Kidney epithelial cell (primary cell): ENCODE measurements at places on chromosomes 5 and 9.

GRCh38 chr5:161562446-161562845 is 15.9 kb upstream of the GABRB2 start:
- no peak for DNase-seq

- DNase-seq: no peak
Measured at GRCh38 chr5:154351566-154351965, 94.2 kb upstream of the SAP30L start.

GRCh38 chr9:130639124-130639765 is 25.1 kb upstream of the PRDM12 start:
- DNase-seq: no peak

DNA sequence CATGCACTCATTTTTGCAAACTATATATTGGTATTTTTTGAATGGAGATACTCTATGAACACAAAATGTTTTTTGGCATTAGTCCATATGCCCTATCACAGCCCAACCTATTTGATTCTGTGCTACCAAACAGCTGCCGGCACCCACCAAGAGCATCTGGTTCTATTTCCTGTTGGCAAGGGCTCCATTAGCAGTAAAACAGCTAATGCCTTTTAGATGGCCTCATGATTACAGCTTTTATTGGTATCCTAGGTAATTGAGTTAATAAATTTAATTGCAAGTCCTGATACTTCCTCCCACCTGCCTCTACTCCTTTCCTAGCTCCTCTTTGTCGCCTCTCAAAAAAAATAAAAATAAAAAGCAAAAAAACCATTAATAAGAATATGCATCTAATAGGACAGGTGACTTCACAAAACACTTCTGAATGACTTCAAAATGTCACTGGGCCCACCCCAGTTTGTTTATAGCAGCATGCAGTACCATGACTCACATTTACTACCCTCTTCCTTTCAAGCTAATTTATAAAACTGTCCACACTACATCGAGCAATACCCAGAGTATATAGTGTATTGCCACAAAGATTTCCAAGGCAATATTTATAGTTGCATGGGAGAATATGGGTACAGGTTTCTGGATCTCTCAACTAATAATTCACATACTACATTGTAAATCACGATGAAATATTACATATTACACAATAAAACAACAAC is 620.4 kb downstream of the SLCO4C1 start:
- DNase-seq: no peak
